ENCODE measurements at places on chromosomes 16 and 17.

- DNase-seq: peak; percentile 49
Measured at GRCh38 chr17:29292071-29292991, 1.6 kb downstream of the NUFIP2 start.

GRCh38 chr17:65290616-65291015, 153.4 kb downstream of the RGS9 start:
- DNase-seq: no peak

GRCh38 chr16:53341792-53342191, 92.5 kb upstream of the RBL2 start:
- no peak for DNase-seq

- DNase-seq: no peak
Measured at GRCh38 chr16:47054306-47054705, 80.8 kb upstream of the DNAJA2 start.

DNA sequence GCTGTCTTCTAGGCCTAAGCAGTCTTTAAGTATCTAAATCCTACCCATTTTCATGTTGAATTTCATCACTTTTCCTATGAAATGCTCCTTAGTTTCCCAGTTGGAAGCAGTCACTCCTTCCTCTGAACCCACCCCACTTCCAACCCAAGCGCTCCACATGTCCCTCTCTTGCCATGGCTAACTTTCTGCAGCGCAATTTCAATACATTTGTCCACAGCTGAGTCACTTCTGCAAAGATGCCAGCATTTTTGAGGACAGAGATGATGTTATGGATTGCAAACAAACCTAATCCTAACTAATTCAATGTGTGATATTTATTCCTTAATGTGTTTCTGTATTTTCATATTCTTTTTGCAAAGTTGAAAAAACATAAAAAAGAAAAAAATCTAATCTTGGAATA, 71.7 kb downstream of the HLF start:
- no peak for DNase-seq

DNA sequence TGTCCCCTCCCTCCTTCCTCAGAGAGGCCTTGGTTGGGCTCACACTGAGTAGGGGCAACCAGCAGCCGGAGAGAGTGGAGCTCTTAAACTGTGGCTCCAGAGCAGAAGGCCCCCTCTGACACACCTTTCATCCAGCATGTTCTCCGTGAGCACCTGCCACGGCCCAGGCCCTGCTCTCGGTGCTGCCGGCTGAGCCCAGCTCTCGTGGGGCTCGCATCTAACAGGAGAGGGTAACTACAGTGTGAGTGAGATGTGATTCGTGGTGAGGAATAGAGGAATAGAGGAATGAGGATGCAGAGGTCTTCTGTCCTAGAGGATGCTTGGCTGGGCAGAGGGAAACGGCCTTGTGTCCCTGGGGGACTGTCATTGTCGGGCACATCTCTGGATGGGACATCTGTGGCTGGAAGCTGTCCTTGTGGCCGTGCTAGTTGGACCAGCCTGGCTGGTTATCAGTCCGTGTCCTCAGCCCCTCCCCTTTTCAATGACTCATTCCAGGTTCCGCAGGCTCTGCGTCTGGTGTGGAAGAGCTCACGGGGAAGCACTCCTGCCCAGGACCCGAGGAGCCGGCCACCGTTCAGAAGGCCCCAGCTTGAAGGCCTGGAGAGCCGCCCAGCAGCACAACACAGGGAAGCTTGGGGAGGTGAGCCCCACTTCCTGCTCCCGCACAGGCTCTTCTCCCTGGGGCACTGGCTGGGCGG, 11.9 kb upstream of the DNASE1 start:
- no peak for DNase-seq

- DNase-seq: no peak
Measured at GRCh38 chr17:40903129-40903847, 18.2 kb upstream of the KRT20 start.

- DNase-seq: no peak
Measured at GRCh38 chr17:67615011-67615561, 102.7 kb upstream of the NOL11 start.

DNA sequence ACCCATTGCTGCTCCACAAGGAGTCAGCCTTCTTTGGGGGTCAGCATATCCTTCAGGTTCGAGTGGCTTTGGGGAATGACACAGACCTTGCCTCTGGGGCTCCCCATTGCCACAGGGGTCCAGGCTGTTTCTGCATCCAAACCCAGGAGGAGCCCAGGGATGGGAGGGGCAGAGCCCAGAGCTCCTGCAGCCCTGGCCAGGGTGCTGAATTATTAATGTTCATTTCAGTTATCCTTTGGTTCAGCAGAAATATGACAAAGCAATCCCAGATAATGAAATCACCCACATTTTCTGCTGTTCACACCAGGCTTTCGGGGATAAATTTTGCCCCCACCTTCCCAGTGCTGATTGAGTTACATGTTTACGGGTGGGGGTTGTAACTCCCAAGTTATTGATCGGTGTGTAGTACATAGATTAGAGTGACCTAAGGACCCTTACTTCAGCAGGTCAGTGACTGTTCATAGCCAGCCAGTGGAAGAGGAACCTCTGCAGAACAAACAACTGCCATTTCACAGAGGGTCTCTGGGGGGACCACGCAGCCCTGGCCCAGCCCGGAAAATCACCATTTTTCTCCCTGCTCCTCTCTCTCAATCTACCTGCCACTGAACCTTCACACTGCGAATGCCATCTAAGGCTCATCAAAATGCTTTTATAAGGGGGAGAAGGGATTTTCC, 240.3 kb upstream of the N4BP1 start:
- DNase-seq: no peak

GRCh38 chr16:76705892-76706291, 428.7 kb downstream of the CNTNAP4 start:
- no peak for DNase-seq

GRCh38 chr17:45973099-45973780, 25.8 kb upstream of the STH start:
- DNase-seq: no peak

DNA sequence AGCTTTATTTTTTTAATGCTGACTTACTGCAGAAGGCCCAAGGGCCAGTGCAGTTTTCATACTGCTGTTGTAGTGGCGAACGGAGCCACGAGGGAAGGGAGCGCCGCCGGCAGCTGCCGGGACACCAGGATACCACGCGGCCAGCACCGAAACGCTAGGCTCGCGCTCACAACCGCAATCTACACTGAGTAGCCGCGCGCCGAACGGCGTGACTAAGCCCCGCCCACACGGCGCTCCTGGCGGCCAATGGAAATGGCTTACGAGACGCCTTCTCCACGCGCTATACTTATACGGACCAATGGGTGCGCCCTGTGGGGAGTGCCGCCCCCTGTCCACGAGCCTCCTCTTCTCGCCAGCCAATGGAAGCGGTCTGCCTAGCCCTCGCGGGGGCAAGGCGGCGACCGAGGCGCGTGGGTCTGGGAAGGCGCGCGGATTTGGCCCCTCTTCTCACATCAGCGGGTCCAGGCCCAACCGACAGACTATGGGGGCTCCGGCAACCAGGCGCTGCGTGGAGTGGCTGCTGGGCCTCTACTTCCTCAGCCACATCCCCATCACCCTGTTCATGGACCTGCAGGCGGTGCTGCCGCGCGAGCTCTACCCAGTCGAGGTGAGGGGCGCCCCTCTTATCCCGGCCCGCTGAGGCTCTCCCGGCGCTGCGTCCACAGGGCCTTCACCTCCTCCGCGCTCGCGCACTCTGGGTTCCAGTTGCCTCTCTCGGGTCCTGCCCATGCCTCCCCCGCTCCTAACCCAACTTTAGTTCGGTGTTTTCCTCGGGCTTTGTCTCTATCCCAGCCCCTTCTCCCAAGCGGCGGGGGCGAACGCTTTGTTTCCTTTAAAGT, at the start of gene TMEM97:
TSS of gene TMEM97 (plus strand) at position 442 of the 839 bp plus-strand sequence. CDS start at position 482, 40 bp downstream.
- DNase-seq: peak; percentile 95

DNA sequence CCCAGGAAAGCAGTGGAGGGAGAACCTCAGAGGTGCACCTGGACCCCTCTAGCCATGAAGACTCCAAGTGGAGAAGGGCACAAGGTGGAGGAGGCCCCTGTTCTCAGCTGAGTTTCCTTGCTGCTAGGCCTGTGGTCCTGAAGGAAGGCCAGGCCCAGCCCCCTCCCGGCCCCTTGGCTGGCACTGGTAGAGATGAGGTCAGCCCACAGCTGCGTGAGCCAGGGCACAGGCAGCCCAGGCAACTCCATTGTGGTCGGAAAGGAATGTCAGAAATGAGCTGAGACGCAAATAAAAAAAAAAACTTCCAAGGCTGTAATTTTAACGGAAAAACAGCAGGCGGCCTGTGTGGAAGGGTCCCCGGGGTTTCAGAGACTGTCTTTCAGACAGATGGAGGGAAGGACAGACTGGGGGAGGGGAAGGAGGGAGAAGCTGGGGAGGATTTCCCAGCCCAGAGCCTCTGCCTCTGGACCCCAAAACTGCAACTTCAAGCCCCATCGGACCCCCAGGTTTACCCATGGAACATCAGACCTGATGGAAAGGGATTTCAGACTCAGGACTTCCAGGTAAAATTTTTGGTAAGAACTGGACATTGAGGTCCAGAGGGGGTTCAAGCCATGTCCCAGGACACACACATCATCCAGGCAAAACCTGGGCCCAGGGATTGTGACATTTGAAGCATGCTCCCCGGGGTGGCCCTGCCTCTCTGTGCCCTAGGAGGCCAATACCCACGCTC, 25.6 kb upstream of the MRPS23 start:
- no peak for DNase-seq

- no peak for DNase-seq
Measured at GRCh38 chr17:79272666-79273219, 198.1 kb downstream of the ENGASE start.

DNA sequence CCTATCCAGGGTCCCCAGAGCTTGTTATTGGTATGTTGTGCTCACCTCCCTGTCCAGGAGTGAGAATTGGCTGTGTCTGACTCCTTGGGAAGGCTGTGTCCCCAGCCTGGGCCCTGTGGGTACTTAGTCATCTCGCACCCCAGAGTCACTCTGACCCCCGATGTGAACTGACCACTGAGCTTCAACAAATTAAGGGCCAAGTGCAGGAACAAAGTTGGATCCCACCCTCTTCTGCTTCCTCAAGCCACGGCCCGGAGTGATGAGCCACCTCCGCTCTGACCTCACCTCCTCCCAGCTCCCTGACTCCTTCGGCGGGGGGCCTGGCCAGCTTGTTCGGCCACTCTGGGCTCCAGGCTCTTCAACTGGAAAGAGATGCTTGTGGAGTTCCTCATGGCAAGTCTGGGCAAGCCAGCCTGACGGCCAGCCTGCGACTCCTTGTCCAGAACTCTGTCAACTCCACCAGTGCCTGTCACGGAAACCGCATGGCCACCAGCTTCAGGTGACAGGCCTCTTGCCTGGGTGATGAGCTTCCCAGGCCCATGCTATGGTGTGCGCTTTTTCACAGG, 22.3 kb upstream of the MPRIP start:
- DNase-seq: no peak

DNA sequence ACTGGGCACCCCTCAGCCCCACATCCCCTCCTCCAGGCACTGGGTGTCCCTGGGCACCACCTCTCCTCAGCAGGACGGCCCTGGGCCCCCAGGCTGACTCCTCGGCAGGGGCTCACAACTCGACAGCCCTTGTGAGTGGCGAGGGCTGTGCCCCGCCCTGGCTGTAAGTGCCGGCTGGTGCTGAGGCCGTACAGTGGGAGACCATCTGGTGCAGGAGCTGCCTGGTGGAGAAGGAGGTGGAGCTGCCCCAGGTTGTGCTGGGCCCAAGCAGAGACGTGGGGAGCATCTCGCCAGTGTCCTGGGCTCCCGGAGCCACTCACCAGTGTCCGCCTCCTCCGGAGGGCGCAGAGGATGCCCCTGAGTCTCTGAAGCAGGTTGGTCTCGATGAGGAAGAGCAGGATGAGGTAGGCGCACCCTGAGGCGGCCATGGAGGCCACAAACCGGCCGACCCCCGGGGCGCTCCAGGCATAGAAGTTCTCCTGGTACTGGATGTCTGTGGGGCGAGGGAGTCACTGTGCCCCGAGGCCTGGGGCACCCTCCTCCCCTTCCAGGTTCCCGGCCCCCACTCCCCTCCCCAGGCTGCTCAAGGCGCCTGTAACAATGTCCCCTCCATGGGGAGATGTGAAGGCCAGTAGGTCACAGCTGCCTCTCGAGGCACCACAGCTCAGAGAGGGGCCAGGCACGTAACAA, 15.1 kb upstream of the RNPS1 start:
- no peak for DNase-seq

DNA sequence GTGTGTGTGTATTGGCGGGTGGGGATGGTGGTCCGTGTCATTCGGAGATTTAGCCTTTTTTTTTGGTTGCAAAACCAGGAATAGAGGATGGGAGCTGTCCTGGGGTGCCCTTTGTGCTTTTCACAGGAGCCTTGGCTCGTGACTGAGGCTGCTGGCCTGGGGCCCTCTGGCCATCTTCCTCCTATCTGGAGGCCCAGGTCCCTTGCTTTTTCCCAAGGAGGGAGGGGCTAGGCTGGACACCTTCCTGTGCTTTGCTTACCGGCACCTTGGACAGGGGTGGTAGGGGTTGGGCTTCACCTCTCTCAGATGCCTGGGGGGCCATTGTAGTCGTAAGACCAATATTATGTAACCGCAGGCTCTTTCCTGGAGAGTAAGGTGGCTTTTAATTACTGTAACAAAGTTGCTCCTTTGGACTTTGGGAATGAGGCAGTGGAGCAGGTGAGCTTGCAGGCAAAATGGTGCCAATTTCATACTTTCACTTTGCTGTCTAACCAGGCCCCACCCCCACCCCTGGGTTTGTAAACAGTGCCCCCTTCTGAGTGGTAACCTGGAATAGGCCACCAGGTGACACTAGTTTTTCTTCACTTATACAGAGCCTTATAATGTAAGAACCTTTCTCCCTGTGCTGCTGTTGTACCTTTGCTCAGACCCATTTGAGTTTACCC, 1.2 kb downstream of the DYNLL2 start:
- DNase-seq: peak; percentile 55

GRCh38 chr17:7499161-7499560, 15.0 kb downstream of the POLR2A start:
- no peak for DNase-seq

GRCh38 chr17:16294560-16294959, 58.7 kb downstream of the CENPV start:
- no peak for DNase-seq

GRCh38 chr17:8470447-8471047, 34.9 kb downstream of the NDEL1 start:
- DNase-seq: no peak

- no peak for DNase-seq
Measured at GRCh38 chr16:47061204-47061603, 82.5 kb downstream of the NETO2 start.

DNA sequence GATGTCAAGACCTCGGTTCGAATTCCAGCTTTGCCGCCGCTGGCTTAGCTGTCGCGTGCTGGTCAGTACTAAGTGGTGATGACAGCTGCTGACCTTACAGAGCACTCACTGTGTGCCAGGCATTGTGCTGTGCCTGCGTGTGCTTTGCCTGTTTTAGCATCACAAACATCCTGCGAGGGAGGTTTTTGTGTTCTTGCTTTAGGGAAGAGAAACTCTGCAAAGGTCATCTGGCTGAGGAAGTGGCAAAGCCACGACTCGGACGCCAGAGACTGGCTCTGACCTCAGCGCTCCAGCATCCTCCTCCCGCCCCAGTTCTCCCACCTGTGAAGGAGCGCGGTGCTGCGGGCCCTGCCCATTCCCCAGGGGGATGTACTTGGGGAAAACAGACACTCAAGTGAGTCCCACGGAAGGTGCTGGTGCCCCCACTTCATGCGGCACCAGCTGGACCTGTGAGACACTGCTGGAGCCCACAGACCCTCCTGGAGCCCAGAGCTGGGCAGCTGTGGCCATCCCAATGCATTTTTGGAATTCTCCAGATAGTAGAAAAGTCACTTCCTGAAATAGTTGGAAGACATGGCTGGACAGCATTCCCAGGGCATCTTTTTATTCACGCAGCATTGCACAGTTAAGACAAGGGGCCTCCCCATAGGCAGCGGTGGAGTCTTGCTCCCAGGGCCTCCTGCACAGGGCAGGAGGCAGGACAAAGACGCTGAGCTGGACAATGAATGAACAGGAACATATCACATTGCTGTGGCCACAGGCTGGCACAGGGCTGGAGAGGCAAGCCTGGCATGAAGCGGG, 20.0 kb upstream of the HERPUD1 start:
- DNase-seq: no peak

- no peak for DNase-seq
Measured at GRCh38 chr16:67190448-67191399, 788 bp upstream of the EXOC3L1 start.
